ENCODE measurements at places on chromosomes 4 and X.

DNA sequence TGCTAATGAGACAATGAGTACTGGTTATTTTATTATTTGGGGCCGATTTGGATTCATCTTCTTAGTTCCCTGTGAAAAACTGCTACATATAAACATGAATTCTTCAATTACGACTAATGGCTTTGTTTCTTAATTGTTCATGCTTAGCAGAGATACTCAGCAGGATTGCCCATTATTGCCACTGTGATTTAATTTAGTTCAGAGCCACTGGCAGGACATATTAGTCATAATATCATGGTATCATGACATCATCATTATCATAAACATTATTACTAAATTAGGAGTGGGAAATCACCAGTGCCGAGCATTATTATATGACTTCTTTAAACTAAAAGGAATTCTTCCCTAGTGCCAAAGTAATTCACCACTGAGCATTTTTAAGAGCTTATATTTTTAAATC lies 201.4 kb downstream of the SPOCK3 start:
- DNase-seq, result no peak

DNA sequence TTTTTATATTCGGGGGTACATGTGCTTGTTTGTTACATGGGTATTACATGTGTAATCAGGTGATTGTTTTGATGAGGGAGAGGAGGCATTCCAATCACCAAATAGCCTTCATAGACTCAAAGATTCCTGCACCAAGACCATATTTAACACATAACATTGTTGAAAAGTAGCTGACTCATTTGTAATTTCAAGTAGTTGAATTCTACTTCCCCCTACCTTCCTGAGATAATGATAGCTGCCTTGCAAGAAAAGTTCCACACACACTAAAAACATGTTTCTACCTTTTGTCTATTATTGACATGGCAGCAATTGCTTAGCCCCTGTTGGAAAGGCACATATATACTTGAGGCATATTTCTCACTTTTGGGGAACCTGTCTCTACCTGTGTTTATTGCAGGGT lies 16.1 kb downstream of the PGAM4 start:
- DNase-seq, result no peak

- DNase-seq, result no peak
Observed at GRCh38 chrX:44157283-44157682, 184.1 kb upstream of the NDP start.

DNA sequence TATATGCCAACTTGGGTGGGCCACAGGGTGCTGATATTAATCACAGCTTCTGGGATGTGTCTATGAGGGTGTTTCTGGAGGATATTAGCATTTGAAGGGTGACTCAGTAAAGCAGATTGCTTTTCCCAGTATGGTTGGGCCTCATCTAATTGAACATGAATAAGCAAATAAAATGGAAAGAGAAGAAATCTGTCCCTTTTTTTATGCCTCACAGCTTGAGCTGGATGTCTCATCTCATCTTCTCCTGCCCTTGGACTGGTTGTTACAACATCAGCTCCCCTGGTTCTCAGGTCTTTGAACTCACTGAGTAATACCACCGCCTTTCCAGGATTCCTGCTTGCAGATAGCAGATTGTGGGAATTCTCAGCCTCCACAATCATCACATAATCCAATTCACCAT lies 1149.2 kb downstream of the PCDH18 start:
- no peak for DNase-seq

- DNase-seq, result no peak
Observed at GRCh38 chr4:136307765-136308164, 1224.5 kb downstream of the PCDH18 start.

DNA sequence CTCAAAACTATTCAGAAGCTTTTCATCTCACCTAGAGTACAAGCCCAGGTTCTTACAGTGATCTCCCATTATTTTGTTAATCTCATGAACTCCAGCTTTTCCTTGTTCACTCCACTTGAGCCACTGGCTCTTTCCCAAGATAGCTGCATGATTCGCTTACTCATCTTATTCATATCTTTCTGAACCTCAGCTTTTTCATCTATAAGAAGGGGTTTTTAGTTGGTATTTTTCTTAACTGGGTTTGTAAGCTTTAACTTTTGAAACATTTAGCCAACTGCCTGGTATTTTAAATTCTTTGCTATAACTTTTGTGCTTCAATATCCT lies 24.0 kb downstream of the GIMD1 start:
- no peak for DNase-seq

DNA sequence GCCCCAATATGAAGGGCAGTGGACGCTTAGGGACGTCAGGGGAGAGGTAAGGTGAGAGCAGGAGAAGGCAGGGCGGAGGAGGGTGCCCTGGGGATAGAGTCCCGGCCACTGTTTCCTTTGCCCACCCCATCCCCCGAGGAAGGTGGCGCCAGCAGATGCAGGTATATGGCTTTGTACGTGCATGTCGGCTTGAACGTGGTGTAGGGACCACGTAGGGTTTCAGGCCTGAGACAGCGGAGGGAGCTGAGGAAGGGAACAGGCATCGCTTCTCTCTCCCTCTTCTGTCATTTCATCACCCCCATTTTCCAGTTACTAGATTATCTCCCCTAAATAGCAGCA lies 97.9 kb downstream of the PHKA2 start:
- no peak for DNase-seq

DNA sequence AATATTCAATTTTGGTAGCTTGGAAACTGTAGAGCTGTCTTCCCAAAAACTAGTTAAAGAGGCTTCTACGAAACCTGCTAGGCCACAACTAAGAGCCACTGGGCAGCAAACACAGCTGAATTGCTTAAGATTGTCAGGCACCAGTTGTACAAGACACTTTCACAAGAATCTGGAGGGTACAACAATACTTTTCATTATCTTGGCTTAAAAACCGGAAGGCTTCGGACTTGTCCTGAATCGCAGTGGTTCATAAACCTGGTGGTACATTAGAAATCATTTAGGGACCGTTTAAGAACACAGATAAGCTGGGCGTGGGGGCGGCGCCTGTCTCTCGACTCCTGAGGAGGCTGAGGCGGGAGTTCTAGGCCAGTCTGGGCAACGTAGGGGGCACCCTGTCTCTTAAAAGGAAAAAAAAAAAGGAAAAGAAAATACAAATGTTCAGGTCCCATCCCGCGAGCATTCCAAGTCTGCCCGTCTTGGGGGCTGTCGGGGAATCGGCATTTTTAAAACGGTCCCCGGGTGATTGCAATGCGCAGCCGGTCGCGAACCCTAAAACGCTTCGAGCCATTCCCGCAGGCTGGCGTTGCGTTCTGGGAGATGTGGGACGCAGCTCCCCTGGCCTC lies 763 bp downstream of the PYURF start:
- no peak for DNase-seq

- no peak for DNase-seq
Observed at GRCh38 chrX:15507005-15507404, 6.4 kb downstream of the BMX start.
